ENCODE measurements at places on chromosomes 2 and 18.

DNA sequence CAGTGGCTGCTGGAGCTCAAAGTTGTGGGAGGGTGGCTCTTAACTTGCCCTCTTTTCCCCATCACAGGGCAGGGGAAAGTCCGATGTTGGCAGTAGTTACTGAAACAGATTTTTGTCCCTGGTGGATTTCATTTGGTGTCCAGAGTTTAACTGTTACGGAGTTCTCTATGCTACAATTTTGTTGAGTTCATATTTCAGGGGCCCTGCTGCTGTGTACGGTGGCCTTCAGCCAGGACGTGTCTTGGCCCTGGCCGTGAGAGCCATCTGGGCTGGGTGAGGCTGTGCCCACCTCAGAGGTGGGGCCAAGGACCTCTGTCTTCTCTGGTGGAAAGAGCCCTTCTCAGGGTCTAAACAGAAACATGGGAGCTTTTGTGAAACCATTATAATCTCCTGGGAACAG is 67.4 kb downstream of the SH3YL1 start:
- DNase-seq, result no peak

GRCh38 chr2:121103960-121104359 is 181.0 kb downstream of the TFCP2L1 start:
- no peak for DNase-seq

GRCh38 chr2:30366199-30366691 is 80.8 kb upstream of the LCLAT1 start:
- no peak for DNase-seq

- DNase-seq, result no peak
Measured at GRCh38 chr2:177201919-177202346, 10.7 kb upstream of the HNRNPA3 start.

DNA sequence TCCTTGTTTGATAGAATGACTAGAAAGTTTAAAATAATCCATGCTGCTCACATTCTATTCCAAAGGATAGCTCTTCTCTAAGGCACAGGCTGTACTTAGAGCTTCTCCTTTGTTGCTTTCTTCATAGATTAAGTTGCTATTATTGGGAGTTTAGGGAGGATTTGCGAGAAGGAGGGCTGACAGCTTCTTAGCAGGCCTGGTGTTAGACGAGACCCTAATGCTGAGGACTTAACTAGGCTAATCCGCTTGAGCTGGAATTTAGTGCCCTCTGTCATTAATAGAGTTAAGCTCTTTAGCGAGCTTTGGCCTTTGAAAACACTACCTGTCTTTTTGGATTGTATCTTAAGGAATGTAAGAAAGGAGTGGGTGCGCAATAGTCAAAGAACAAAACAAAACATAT is 81.3 kb downstream of the MOGAT1 start:
- no peak for DNase-seq

- DNase-seq, result no peak
Measured at GRCh38 chr18:25553631-25554263, 201.8 kb upstream of the ZNF521 start.

DNA sequence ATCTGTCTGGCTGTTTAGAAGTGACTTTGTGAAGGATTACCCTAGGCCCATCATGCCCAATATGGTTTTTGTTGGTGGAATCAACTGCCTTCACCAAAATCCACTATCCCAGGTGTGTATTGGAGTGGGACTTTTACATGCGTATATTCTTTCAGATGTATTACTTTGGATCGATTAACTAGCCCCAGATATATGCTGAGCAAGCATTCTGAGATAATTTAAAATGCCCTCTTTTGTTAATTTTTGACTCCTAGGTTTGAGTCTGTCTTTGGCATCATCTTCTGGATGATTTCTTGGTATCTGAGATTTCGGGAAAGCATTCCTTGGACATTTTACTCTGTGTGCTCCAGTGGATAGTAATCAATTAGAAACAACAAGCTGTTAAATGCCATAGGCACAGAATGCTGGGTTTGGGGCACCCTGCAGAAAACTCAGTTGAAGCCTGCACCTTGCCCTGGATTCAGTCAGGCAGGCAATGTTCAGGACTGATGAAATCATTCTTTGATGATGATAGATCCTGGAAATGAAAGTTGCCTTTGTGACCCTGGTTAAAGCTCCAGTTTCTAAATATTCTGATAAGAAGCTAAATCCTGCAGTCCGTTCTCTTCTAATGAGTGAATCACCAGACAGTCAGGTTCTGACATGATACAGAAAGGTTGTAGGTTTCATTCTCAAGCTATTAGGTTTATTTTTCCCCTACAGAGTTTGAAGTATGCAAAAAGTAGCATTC is 1.1 kb downstream of the UGT1A1 start:
- no peak for DNase-seq

GRCh38 chr2:235191978-235192377 is 240.2 kb downstream of the SH3BP4 start:
- DNase-seq, result no peak

DNA sequence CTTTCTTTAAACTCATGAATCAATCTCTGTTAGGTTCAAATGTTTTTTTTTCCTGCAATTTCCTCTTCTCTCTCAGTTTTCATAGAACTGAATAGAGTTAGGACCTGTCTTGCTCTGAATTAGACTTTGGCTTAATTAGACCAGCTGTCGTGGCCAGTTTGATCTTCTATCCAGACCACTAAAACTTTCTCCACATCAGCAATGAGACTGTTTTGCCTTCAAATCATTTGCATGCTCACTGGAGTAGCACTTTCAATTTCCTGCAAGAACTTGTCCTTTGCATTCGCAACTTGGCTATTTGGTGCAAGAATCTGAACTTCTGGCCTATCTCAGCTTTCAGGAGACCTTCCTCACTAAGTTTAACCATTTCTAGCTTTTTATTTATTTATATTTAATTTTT is 2002.2 kb upstream of the PIK3C3 start:
- no peak for DNase-seq

GRCh38 chr2:16012626-16013358 is 72.4 kb downstream of the MYCN start:
- no peak for DNase-seq

DNA sequence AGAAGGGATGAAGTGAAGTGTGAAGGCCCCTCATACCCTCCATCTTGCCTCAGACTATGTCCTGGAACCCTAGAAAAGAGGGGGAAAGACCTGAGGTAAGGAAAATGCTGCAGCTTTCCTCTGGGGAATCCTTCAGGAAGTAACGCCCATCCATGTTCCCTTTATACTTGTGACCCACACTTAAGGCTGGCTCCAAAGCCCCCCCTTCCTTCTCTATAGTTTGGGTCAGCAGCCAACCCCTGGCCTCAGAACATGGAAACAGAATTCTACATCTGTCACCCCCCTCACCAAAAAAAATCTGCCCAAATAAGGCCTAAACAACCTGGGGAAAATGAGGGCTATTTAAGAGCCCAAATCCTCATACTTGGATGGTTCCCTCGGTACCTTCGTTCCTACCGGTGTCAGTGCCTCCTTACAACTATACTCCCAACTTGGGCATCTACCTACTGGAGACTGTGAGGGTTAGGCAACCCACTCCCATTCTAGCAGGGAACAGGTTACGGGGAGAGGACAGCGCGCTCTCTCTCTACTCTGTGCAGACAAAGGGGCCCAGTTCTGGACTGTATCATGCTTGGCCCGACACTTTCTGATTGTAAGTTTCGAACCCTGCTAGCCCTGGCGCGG is 689 bp downstream of the OST4 start:
- DNase-seq, result no peak

GRCh38 chr2:218991674-218992168 is 1.5 kb downstream of the CRYBA2 start:
- no peak for DNase-seq

GRCh38 chr2:149648282-149649030 is 60.9 kb upstream of the MMADHC start:
- no peak for DNase-seq

- no peak for DNase-seq
Measured at GRCh38 chr2:128420131-128420530, 101.5 kb upstream of the HS6ST1 start.

DNA sequence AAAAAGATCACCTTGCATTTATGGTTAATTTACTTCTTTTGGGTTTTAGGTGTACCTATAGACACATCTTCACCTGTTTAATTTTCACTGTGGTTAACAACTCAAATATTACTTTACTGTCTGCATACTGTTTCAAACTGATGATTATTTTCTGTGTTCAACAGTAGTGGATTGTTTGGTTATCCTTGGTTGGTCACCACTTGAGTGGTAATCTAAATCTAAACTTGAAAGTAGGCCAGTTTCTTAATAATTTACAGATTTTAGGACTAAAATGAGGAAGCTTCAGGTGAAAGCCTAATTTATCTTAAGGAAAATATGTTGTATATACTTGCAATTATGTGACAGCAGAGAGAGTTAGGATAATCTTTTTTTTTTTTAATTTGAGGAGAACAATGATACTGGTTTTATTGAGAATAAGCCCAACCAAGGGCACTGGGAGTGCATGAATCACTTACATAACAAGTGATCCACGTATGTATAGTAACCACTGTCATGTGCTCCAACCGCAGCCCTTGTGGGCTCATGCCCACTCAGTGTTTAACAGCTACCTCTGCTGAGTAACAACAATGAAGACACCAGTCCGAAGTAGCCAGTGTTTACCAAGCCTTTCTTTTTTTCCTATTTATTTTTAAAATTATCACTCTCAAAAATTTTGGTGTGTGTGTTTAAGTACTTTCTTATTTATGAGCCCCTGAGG is 31.0 kb upstream of the WDSUB1 start:
- no peak for DNase-seq

- no peak for DNase-seq
Measured at GRCh38 chr2:185700883-185701282, 37.7 kb upstream of the FSIP2 start.

GRCh38 chr18:33866386-33866785 is 288.4 kb downstream of the ASXL3 start:
- no peak for DNase-seq

- DNase-seq, result no peak
Measured at GRCh38 chr18:57737400-57738060, 65.6 kb downstream of the ATP8B1 start.

DNA sequence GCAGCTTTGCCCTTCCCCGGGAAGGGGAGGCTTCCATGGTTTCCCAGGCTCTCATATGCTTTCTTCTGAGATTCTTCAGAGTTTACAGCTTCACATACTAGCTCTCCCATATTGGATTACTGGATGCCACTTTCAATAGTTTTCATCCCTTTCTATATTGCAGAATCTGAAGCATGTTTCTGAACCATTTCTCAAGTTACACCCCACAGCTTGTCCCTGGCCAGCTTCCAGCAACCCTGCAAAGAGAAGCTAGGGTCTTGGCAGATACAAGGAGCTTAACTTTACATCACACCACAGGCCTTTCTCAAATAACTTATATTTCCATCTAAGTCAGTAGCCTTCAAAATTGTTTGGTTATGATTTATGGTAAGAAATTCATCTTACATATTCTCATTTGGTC is 39.6 kb downstream of the LHCGR start:
- DNase-seq, result no peak

- DNase-seq, result no peak
Measured at GRCh38 chr2:844715-845114, 105.9 kb upstream of the SNTG2 start.

DNA sequence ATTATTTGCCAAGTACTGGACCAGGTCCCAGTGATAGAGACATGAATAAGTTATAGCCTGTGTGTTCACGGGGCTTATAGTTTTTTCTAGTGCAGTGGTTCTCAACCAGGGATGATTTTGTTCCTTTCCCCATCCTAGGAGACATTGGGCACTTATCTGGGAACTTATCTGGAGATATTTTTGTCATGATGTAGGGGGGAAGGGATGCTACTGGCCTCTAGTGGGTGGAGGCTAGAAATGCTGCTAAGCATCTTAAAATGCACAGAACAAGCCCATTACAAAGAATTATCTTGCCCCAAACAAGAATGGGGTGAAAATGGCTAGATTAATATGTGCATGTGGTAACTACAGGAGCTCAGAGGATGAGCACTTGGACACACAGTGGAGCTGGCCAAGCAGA is 75.2 kb downstream of the KLHL29 start:
- no peak for DNase-seq

DNA sequence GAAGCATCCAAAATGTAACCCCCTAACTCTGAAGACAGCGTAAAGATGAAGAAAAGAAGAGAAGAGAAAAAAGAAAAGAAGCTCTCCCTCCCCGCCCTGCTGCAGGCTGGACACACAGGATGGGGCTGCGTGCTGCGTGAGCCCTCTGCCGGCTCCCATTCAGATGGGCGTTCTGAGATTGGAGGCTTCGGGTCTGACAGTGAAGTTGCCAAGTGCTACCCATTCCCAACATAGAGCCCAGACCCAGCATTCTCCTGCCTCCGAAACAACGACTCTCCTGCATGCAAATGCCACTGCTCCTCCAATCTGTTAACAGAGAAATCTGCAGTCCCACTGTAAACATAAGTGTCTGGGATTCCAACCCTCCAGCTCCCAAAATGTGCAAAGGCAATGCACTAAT is 234.9 kb downstream of the BCL11A start:
- DNase-seq, result no peak

All from T-helper 2 cell (primary cell).